ENCODE measurements at places on chromosomes 11 and 22.

DNA sequence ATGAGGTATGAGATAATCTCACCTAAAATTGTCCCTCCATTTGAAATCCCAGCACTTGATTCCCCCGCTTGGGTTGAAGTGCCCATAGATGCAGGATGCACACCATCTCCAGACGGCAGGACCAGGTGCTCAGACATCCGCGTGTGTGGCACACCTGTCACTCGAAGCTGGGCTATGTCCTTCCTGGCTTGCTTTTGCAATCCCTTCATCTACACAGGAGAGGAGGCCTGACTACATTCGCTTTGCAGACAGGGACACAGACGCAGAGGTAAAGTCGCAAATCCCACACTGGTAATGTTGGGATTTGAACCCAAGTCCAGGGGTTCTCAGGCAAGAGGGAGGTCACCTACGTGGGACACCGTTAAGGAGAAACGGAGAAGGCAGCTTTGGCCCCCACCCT is 7.2 kb upstream of the CYTH4 start:
- DNase-seq: no peak

DNA sequence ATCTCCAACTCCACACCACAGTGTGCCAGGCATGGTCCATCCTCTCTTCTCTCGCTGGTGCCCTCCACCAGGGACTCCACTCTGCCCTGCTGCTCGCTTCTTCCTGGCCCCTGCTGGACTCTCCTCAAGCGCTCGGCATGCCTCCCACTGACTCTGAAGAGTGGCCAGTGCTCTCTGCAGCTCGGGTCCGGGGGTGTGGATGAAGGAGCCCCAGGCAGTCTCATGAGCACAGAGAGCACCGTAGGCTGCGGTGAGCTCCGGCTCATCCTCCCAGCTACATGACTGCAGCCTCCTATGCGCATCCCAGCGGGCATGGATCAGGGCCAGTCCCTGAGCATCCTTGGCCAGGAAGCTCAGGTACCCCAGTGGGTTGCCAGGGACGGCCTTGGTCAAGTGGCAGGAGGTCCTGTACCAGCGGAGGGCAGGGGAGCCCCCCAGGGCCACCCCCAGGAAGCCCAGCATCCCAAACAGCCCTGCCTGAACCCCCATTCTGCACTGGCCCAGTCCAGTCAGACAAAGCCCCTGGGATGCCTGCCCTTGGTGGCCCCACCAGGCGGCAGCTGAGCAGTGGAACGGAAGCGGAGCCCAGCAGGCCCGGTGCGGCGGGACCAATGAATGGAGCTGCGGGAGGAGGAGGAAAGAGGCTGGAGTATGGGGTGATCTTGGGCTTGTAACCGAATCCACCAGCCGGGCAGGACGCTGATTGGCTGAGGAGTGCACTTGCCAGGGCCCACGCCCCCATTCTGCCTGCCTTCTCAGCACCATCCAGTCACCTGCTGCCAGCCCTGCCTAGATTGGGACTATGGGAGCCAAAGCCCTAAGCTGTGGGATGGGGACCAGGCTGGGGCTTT is at the start of gene PLA2G3:
Gene PLA2G3, minus strand, starts transcription at position 643 of the 851 bp plus-strand sequence. Its CDS starts 154 bp downstream, at position 489.
- peak; percentile 12 for DNase-seq

GRCh38 chr11:114076921-114077331 is 17.4 kb downstream of the ZBTB16 start:
- no peak for DNase-seq

DNA sequence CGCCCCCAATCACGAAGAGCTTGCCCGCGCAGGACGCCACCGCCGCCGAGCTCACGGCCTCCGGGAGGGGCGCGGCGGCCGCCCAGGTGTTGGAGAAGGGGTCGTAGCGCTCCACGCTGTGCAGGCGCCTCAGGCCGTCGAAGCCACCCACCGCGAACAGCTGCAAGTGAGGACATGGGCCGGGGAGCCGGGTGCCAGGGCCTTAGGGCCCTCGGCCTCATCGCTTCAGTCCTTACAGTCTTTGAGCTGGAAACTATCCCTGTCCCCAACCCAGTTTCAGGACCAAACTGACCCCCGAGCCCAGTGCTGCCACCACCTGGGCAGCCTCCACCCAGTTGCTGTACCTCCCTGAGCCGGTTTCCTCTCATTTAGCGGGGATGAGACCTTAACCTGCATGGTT is 7.6 kb downstream of the KLHL35 start:
- no peak for DNase-seq

DNA sequence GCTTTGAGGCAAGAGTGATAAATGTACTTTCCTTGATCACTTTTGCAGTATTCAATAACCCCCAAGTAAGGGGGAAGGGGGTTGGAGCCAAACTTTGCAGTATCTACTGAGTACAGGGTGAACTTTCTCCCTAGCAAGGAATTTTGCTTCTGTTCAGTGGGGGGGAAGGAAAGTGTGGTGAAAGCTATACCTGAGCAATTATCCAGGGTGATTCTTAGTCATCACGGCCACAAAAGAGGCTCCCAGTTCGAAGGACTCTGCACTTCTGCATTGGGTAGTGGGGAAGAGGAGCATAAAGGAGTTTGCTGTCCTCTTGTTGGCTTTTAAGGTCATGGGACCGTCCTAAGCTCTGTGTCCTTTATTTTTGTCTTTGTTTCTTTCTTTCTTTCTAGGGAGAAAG is 346.5 kb upstream of the SYN3 start:
- DNase-seq: no peak

- DNase-seq: no peak
These were observed 122.3 kb downstream of the RCN1 start for GRCh38 chr11:32213223-32213622.

- no peak for DNase-seq
These were observed 685.0 kb downstream of the ETS1 start for GRCh38 chr11:127902382-127902781.

DNA sequence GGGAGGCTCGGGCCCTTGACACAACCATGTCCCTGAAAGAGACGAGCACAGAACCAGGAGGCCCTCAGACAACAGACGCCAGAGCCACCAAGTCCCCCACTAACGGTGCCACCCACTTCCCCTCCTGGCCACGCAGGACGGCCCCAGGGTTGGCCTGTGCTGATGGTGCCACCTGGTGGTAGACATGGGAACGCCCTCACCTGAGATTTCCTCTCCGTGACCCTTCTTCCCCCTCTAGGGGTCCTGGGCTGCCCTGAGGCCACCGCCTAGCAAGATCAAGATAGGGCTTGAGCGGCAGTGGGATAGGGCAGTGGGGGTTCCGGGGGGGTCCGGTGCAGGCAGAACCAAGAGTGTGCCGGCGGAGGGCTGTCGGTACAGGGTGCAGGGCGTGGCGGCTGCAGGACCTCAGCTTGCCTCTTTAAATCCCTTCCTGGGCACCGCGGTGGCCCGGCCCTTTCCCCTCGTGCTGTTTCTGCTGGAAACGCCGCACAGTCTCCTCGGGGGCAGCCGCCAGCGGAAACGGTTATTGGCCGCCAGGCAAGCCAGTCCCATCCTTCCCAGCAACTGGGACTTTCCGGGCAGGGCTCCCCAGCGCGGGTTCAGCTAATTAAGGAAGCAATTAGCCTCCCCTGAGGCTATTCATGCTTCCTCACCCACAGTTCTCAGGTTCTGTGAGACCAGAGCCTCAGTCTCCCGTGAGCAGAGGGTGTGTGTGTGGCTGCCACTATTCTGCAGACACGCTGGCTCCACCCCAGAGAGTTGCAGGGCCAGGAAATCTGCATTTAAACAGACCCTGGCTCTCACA is 5.5 kb upstream of the NFAM1 start:
- peak; percentile 44 for DNase-seq

DNA sequence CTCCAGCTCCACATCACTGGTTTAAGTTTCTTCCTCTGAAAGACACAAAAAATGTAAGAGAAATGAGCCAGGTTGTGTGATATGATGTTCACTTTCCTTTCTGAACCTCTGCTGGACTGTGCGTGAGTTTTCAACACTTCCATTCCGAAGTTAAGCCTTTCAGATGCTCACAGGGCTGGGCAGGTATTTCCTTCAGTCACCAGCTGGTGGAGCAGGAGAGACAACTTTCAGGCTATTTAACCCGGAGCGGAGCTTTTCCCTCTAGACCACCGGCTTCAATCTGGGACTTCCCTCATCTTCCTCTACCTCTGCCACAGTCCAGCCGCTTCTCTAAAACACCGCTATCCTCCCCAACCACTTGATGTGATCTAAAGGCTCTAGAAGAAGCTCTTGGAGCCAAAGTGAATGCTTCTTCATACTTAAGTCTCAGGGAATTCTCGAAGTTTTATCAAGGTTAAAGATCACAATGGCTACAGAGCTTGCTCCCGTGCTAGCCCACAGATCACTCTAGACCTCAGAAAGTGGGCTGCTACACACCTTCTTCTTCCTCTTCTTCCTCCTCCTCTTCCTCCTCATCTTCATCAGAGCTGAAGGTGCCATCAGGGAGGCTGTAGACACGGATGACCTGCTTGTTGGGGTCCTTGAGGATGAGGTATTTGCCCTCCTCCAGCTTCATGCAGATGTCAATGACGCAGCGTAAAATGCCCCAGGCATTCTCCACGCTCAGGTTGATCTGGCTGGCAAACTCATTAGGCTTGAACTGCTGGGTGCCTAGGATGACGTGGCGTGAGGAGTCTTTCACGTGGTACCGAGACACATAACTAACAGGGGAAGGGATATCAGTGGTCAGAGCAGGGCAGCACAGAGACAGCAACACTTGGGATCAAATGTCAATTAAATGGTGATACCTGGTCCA is 4.4 kb upstream of the FOXRED2 start:
- peak; percentile 18 for DNase-seq

- no peak for DNase-seq
These were observed 8.7 kb upstream of the B4GALNT4 start for GRCh38 chr11:360326-361280.

DNA sequence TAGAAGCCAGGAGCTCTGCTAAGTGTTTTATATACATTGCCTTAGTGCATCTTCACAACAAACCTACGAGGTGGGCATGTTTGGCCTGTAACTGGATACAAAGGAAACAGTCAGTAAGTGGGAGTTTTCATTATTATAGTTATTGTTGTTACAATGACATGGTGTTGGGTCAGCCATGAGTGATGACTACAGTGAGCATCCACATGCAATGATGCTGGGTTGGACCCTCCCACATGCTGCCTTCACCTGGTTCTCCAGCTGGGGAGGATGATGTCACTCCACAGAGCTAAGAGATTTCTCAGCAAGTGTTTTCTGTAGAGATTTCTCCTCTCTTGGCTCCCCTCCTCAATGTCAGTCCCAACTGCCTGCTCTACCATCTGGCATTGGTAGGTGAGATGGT is 59.3 kb downstream of the EHF start:
- no peak for DNase-seq

GRCh38 chr11:47373876-47374719 is 4.2 kb downstream of the SPI1 start:
- DNase-seq: peak; percentile 33

DNA sequence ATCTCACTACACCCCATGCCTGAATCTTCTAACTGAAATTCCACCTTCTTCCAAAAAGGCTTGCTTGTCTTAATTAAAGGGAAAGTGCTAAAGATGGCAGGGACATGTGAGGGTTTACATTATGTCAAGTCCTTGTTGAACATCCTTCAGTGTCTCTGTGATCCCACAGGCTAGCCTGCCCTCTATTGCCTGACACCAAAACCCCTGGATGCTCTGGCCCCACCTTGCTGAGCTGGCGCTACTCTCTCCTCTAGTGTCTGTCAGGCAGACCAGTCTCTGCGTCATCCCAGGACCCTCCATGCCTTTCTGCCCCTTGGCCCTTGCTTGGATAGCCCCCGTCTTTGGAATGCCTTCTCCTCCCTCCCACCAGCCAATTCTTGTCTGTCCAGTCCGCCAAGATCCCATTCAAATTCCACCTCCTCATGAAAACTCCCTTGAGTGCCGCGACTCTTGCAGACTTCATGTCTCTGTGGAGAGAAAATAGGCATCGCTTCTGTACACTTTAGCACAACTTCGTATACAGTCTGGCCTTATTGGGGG is 69.3 kb downstream of the PKNOX2 start:
- DNase-seq: no peak

- no peak for DNase-seq
These were observed 23.3 kb downstream of the TMPRSS6 start for GRCh38 chr22:37086184-37086583.

GRCh38 chr22:23527971-23528740 is 51.9 kb downstream of the IGLL1 start:
- DNase-seq: no peak

DNA sequence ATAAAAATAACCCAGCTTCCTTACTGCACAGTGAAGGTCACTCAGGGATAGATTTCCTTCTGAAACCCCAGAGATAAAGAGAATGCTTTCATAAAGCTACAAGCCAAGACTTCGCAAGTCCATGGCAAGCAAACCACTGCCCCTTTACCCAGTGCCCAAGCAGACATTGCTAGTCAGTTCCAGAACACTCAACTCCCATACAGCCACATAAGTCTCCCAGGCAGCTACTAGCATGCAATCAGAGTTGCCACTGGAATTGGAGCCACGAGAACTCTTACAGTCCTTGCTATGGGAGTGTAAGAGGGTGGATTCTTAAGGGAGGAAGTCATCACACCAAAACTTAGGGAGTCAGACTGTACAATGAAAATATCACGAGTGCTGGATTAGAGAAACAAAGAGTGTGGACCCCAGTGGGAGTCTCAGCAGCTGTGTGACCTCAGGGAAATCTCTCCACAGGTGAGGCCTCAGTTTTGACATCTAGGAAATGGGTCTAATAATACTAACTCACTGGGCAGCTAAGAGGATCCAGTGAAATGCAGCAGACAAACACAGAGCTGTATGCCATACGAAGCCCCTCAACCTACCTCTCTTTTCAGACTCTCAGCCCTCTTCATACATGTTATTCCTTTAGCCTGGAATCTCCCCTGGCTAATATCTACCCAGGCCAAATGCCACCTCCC is 526.6 kb downstream of the MN1 start:
- DNase-seq: no peak

DNA sequence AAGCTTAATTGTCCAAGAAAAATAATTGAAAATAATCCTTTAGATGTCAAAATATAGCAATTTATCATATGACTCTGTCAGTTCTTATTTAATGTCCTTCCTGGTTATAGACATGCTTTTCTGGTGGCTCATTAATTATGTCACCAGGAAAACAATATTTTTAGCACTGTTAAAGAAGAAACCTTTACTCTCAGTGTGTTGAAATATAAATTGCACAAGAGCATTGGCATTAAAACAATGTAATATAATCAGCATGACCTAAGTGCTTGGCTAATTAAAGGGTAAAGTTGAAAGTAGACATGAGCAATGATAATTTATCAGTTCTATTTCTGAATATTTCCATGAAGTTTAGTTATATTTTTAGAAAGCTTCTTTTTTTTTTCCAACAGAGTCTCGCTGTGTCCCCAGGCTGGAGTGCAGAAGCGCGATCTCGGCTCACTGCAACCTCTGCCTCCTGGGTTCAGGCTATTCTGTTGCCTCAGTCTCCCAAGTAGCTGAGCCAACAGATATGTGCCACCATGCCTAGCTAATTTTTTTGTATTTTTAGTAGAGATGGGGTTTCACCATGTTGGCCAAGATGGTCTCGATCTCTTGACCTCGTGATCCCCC is 232.3 kb downstream of the JRKL start:
- DNase-seq: no peak

- no peak for DNase-seq
These were observed 30.3 kb upstream of the NAP1L4 start for GRCh38 chr11:3022300-3022967.
